ENCODE measurements at places on chromosomes 1 and 21.

DNA sequence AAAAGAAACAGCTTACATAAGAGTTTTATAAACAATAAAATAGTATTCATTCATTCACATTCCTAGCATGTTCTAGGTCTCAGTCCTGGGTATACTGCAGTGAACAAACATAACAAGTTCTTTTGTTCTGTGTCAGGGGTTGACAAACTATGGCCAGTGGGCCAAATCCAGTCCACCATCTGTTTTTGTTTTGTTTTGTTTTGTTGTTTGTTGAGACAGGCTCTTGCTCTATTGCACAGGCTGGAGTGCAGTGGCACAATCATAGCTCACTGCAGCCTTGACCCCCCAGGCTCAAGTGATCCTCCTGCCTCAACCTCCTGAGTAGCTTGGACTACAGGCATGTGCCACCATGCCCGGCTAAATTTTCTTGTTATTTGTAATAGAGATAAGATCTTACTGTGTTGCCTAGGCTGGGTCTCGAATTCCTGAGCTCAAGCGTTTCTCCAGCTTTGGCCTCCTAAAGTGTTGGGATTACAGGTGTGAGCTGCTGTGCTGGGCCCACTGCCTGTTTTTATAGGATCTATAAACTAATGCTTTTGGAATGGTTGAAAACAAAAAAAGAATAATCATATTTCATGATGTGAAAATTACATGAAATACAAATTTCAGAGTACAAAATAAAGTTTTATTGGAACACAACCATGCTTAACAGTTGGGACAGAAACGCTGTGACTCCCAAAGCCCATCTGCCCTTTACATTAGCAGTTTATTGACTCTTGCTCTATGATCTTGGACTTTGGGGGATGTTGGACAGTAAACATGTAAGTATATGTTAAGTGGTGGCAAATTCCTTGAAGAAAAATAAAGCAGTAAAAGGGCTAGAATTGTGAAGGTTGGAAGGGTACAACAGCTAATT is 17.9 kb downstream of the CAPZA1 start:
- no peak for DNase-seq

DNA sequence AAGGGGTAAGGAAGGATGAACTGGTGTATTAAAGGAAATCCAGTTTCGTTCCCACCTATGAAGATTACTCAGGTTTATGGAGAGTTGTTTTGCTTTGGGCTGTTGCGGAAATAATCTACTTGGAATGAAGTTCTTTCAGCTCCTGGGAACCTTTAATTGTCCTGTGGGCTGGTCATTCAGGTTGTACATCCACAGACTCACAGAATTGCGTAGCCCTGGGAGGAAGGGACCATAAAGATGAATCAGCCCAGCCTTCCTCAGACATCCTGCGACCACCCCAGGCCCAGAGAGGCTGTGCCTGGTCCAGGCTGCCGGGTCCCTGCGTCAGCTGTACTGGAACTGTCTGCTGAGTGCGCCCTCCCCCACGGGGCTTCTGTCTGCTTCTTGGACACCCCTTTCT is 72.7 kb downstream of the GALNT2 start:
- DNase-seq: no peak

DNA sequence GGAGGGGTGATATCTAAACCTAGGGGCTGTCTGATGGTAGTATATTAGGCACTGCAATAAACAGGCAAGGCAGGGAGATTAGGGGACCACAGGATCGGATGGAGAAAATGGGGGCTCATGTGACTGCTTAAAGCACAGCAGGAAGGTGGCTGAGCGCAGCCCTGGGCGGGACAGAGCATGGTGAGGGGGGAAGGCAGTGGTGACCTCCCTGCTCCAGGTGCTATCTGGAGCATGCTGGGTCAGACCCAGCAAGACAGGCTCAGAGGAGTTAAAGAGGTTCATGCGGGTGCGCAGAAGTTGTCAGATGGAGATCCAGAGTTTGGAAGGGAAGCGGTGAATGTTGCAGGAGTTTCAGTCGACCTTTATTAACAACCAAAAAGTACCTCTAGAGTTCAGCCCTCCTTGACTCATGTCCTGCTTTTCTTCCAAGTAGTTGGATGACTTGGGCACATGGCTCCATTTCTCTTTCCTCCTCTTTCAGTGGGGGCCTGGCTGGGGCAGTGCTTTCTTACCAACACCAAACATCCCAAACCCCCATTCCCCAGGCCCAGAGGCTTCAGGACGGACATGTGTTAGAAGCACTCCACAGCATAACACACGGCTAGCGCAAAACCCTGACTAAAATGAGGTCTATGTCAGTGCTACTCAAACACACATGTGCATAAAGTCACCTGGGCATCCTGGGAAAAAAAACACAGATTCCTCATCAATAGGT is 41.5 kb downstream of the CAPN9 start:
- no peak for DNase-seq

DNA sequence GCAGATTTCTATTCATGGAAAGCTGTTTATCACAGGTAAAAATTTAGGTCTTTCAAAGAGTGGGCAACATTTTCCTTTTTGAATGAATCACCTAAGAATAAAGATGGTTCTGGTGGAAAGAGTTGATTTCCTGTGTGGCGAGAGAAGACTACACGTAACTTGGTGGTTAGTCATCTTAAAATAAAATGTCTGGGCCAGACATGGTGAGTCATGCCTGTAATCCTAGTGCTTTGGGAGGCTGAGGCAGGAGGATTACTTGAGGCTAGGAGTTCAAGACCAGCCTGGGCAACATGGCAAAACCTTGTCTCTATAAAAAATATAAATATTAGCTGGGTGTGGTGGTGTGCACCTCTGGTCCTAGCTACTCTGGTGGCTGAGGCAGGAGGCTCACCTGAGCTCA is 65.7 kb downstream of the DISP1 start:
- DNase-seq: no peak

- no peak for DNase-seq
Measured at GRCh38 chr1:25197235-25197975, 34.9 kb downstream of the SYF2 start.

GRCh38 chr1:229019663-229020271 is 251.1 kb upstream of the RAB4A start:
- no peak for DNase-seq

- DNase-seq: no peak
Measured at GRCh38 chr21:45917241-45917640, 64.3 kb upstream of the COL6A1 start.

DNA sequence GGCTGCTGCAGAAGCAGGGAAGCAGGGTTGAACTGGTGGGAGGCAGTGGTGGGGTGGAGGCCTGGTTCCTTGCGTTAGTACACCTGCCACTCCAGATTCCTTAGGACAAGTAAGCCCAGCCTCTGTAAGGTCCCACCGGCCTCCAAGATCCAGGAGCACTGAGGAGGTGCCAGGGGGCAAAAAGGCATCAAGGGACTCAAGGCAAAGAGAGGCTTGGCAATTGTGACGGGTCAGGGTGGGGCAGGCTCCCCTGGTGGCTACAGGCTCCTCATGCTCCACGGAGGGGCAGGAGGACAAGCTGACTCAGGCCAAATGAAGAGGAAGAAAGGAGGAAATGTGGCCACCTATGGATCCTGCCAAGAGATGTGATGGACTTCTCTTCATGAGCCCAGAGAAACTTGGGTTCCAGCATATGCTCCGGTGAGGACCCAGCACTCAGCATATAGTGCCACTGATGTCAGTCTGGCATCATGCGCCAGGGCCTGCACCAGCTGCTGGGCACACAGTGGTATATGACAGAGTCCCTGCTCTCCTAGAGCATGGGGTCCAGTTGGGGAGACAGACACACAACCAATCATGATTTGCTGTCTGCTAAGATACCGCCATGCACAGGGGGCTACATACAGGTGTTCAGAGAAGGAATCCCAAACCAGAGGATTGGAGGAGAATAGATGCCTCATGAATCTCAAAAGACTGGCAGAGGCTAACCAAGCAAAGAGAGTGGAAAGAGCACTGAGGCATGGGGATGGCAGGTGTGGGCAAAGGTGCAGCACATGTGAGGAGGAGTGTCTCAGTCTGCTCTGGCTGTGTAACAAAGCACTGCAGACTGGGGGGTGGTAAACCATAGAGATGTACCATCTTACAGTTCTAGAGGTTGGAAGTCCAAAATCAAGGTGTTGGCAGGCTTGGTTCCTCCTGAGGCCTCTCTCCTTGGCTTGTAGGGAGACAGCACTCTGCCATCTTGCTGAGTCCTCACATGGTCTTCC is 249.7 kb downstream of the RHOU start:
- no peak for DNase-seq

DNA sequence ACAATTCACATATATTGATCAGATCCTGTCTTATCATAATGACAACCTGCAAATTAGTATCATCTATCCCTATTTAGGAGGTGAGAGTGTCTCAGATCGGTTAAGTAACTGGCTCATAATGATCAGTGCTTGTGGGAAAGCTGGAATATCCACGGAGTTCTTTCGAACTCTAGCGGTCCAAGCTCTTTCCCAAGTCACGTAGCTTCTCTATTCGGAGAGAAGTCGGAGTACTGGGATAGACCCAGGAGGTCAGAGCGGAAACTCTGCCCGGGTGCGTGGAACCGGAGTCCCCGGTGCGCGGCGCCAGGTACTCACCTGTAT is 339 bp downstream of the PTGS2 start:
- DNase-seq: no peak

DNA sequence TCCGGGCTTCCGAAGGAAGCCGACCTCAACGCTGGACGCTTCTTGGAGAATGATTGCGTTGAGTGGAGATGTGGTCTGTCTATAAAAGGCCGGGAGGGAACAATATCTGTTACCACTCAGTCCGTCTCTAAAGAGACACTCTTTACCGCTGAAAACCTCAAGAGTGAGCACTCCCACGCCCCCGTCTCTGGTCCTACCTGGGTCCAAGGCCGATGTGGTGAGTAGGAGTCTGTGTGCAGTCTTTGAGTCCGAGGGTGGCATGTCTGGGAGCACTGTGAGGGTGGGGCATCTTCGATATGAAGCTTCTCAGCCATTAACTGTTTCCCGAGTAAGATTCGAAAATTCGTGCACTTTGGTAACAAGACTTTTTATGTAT is 576 bp downstream of the ZFP69 start:
- no peak for DNase-seq

DNA sequence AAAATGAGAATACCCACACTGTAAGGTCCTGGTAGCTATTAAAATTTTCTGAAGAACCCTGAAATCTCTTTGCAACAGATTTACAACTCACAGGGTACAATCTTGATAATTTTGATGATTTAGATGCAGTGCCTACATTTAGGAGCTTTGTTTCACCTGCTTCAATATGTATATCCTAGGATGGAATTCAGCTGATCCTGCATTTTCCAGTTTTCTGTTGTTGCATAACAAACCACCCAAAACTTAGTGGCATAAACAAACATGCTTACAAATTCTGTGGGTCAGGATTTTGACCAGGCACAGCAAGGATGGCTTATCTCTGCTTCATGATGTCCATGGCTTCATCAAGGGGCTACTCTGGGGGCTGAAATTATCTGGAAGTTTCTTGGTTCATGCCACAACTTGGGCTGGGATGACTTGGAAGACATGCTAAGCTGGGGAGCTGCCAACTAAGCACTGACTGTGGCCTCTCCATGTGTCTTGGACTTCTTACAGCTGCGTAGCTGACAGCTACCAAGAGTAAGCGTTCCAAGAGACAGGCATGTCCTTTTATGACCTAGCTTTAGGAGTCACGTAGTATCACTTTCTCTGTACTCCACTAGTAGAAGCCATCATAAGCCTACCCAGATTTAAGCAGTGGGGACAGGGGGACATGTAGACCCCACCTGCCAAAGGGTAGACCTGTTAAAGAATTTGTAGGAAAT is 108.5 kb downstream of the CACHD1 start:
- DNase-seq: no peak

Measured in stimulated activated CD8-positive, alpha-beta memory T cell treated with anti-CD3 and anti-CD28 coated beads, Interleukin-7, amount 100 ng/mL, for 1 hour (primary cell).